AG04450 (cell line): ENCODE measurements at places on chromosomes 12 and 14.

- no peak for DNase-seq
Measured at GRCh38 chr12:89211456-89211855, 140.8 kb downstream of the DUSP6 start.

DNA sequence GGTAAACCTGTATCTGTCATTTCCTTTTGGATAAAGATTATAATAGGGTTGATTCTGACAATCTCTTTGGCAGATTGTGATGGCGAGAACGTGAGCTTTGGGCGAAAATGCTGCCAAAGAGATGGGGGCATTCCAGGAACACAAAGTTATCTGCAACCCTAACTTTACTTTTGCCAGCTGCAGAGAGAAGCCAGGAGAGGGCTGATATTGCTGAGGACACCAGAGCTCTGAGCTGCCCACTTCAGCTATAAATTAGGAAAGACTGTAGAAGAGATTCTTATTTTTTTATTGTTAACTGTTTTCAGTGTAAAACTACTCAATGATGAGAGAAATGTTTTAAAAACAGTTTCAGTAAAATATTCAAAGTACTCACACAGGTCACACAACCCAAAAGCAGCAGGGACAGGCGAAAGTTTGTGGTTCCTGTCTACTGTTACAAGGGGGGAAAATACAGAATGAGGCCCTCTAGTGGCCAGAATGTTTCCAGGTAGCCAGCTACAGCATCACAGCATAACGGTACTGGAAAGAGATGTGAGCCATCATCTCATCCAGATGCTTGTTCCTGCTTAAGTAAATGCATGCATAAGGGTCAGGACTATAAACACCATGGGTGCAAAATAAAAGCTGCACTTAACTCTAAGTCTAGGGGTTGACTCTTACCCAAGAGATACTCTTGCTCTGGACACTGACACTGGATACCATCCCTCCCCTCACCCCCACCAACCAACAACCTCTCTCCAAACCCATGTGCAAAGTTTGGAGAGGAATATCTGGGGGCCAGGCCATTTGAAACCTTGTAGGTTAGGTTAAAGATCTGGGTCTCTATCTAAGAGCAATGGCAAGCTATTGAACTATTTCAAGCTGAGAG is 498.4 kb downstream of the RMST start:
- no peak for DNase-seq

DNA sequence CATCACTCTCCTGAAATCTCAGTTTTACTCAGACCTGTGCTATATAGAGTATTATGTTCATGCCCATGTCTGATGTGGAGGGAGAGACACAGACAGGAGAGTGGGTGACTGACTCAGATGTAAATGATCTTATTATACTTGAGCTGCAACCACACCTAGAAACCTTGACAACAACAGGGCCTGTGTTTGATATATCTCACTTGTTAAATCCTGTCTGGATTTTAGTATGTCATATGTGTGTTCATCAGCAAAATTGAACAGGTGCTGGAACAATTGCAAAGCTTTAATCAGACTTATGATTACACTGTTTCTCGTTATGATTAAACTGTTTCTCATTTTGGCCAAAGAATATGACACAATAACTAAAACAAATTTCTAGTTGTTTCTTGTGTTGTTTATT is 37.7 kb downstream of the DIP2B start:
- DNase-seq, result no peak

DNA sequence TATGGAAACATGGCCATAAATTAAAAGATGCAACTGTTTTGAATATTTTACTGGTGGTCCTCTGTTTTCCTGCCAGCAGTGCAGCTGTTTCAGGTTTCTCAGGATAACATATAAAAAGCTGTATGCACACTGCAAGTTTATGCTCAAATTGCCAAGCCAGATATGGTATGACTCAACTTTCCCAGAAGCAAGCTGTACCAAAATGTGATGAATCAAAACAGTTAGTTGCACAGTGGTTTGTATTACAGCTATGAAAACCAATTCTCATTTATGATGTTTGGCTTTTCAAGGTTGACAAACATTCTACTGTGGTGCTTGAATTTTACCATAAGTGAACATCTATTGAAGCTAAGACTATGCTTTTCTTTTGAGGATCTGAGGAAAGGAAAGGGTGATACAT is 15.5 kb downstream of the TRMT5 start:
- DNase-seq, result peak; percentile 60

GRCh38 chr12:76586764-76587395 is 27.3 kb upstream of the OSBPL8 start:
- peak; percentile 18 for DNase-seq

GRCh38 chr12:107125833-107126232 is 32.5 kb upstream of the CRY1 start:
- DNase-seq, result no peak

GRCh38 chr12:75850721-75851462 is 180.7 kb downstream of the PHLDA1 start:
- peak; percentile 34 for DNase-seq

GRCh38 chr14:36998686-36999085 is 173.7 kb downstream of the SLC25A21 start:
- DNase-seq, result no peak

GRCh38 chr12:65965358-65965757 is 141.1 kb downstream of the HMGA2 start:
- DNase-seq, result peak; percentile 62

DNA sequence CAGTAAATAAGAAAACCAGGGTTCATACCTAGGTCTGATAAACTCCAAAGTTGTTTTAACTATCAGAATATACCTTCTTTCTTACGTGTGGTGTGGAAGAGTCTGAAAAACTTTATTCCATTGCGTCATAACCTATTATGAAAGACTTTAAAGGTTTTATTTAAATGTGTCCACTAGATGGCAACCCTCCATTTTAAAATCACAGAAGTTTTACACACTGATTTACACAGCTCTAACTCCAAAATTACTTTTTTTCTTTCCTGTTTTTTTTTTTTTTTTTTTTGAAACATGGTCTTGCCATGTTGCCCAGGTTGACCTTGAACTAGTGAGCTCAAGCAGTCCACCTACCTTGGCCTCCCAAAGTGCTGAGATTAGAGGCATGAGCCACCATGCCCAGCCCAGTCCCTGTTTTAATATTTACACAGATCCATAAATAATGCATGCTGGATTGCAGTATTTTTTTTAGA is 17.3 kb upstream of the TMPRSS12 start:
- DNase-seq, result peak; percentile 50

DNA sequence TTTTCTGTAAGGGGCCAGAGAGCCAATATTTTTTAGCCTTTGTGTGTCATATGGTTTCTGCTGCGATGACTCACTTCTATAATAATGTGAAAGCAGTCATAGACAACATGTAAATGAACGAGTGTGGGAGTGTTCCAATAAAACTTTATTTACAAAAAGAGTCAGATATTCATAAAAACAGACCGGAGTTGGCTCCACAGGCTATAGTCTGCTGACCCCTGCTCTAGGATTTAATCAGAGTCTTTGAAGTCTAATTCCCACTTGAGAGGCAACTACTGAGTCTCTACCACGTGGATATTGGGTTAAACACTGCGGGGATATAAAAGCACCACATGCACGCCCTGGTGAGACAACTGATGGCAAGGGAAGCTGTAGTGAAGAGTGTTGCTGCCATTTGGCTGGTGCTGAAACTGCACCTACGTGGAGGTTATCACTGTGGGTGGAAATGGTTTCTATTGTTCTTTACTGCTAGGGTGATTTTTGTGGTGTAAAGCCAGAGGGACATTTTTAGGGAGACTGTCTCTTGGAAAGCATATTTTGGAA is 3.6 kb upstream of the NINJ2 start:
- DNase-seq, result no peak

GRCh38 chr12:59668674-59669073 is 72.8 kb downstream of the SLC16A7 start:
- DNase-seq, result no peak

GRCh38 chr12:21815306-21816062 is 41.0 kb upstream of the KCNJ8 start:
- no peak for DNase-seq

DNA sequence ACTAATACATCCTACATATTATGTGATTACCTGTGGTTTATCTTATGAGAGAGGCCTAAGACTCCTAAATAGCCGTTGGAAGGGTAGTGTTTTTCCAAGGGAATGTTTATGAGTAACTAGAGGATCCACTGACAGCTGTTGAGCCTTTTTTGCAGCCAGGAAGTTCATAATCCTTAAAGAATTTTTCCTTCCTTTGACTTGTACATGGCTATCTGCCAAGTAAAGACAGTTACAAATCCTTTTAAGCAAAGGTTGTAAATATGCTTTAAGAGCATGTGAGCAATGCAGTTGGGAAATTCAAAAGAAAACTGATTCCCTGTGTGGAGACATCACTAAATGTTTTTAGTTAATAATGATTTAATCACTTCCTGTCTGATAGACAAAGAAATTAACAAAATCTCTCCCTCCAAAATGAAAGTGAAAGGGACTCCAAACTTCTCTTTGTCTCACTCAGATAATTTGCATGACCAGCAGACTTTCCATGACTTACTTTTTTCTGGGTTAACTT is 333.8 kb downstream of the PDZRN4 start:
- DNase-seq, result peak; percentile 84

DNA sequence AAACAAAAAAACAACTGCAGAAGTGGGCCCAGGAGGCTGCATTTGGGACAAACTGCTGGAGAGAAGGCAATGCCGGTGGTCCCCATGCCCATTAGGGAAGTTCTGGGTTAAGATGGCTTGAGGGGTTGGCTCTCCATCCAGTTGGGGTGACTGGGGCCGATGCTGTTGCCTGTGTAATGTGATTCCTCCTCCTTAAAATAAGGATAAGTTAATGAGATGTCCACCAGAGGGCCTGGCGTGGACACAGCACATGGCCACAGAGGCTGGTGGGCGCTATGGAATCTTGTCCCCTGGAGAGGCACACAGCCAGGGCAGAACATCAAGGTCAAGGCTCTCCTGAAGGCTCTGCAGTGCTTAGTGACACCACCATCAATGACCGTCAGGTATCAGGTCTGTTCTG is 1.0 kb upstream of the TESC start:
- no peak for DNase-seq

DNA sequence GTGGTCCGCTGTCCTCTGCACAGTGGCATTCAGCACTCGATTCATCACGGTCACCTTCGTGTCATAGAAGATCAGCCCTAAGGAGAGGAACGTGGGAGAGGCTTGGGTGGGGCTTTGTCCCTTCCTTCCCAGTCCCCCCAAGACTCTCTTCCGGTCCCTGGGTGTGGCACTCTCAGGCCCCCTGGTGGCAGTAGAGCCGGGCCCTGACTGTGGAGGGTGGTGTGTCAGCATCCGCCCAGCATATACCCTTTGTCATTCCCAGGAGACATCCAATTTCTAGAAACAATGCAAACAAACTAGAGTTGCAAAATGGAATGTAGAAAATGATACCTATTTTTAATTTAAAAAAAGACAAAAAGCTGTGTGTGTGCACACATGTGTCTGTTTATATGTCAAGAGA is 45.0 kb downstream of the TRAFD1 start:
- DNase-seq, result no peak

GRCh38 chr12:124804011-124804621 is 59.5 kb downstream of the SCARB1 start:
- no peak for DNase-seq

DNA sequence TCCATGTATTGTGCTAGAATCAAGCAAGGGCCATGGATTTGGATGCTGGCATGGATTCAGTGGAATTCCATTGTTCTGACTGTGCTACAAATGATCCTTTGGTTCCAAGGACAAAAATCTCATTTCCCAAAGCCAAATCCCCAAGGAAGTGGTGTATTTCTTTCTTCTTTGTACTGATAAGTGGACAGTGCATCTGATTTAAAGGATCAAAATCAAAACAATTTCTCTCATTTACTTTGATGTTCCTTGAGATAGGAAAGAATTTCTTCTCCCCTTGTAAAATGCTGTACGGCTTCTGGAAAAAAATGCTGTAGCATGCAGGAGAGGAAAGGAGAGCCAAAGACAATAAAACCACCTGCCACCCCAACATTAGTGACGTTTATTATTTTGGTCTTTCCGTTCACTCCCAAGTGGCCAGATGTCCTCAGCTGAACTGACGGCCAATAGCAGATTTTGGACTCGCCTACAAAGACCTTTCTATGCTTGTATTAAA is 185.7 kb downstream of the PRKD1 start:
- no peak for DNase-seq

- DNase-seq, result no peak
Measured at GRCh38 chr14:24236689-24237462, 4.1 kb downstream of the GMPR2 start.

DNA sequence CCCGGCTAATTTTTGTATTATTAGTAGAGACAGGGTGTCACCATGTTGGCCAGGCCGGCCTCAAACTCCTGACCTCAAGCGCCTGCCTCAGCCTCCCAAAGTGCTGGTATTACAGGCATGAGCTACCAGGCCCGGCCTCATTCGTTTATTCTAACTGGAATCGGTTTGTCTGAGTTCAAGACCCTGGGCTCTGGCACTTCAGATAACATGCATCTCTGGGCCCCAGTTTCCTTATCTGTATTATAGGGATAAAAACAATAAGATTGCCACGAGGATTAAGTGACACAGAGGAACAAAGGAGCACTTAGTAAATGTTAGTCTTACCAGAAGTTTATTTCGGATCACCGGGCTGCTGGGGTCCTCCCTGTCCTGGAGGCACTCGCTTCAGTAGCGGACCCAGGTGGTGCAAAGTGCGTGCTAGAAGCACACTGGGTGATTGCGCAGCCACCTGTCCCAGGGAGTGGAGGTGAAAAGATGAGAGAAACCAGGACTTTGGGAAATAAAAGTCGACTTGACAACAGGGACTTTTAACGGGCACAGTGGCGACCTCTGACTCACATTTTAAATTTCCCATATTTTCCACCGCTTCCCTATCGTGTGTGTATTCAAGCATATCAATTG is 37.5 kb downstream of the ACACB start:
- no peak for DNase-seq

GRCh38 chr12:57518176-57518919 is 2.0 kb downstream of the DDIT3 start:
- DNase-seq, result no peak
